ENCODE measurements at places on chromosomes 5 and 9.

- no peak for DNase-seq
Measured at GRCh38 chr9:105452185-105452584, 4.4 kb downstream of the FSD1L start.

DNA sequence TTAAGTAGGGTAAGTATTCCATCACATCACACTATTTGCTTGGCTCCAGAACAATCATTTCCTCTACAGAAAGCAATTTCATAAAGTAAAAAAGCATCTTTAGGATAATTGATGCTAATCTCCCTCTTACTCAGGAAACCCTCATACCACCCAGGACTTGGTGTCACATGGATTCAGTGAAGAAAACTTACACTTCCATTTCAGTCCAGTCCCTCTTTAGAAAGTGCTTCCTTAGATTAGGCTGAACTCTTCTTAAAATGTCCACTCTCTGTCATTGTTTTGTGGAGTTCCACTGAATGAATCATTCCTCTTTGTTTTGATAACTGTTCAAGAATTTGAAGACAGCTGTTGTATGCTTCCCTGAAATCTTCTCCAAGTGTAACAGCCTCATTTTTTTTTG, 144.0 kb upstream of the ZNF462 start:
- DNase-seq, result no peak

DNA sequence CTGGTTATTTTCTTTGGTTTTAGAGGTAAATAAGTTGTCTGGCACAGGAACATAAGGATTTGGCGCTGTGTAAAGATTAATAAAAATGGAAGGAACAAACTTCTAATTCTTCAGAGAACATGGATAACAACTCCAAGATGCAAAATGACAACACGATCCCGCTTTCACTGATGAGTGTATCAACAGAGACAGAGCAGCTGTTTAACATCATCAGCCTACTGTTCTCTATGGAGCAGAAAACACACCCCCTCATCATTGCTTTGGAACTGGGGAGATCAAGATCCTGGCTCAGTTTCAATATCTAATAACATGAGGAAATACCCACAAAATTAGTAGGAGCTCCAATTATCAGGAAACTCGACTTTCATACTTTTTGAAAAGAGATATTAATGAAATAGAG, 8.3 kb upstream of the GAS1 start:
- DNase-seq, result no peak

DNA sequence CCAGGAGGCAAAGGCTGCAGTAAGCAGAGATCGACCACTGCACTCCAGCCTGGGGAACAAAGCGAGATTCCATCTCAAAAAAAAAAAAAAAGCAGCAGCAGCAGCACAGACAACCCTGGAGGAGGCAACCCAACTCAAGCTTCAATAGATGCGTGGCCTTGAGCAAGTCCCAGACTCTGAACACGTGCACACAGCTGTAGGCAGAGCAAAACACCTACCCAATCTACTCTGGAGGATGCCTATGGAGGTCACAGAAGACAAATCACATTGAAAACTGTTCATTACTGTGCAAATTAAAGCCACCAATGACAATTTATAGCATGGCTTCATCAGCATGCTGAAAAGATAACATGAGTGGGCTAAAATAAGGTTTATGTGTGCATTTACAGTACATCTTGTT, 7.2 kb downstream of the TLE1 start:
- no peak for DNase-seq

DNA sequence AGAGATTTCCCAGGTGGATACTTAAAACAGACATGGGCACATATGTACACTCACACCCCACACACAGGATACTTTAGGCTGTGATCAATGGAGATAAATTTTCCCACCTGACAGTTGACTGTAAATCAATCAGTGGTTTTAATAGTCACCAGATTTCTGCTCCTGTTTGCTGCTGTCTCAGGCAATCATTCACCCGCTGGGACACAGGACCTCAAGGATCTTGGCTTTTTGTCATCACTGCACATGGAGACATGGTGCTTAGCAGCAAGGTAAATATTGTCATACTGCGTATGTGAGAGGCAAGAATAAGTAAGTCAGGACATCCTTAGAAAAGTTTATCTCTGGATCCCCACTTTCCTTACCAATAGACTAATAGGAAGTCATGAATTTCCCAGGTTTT, 60.8 kb upstream of the KLF9 start:
- DNase-seq, result no peak

- no peak for DNase-seq
Measured at GRCh38 chr5:31770998-31771397, 132.1 kb downstream of the PDZD2 start.

GRCh38 chr5:31559942-31560341, 27.8 kb downstream of the C5orf22 start:
- DNase-seq, result no peak

GRCh38 chr5:93221-93980, 1.4 kb downstream of the PLEKHG4B start:
- DNase-seq, result no peak

DNA sequence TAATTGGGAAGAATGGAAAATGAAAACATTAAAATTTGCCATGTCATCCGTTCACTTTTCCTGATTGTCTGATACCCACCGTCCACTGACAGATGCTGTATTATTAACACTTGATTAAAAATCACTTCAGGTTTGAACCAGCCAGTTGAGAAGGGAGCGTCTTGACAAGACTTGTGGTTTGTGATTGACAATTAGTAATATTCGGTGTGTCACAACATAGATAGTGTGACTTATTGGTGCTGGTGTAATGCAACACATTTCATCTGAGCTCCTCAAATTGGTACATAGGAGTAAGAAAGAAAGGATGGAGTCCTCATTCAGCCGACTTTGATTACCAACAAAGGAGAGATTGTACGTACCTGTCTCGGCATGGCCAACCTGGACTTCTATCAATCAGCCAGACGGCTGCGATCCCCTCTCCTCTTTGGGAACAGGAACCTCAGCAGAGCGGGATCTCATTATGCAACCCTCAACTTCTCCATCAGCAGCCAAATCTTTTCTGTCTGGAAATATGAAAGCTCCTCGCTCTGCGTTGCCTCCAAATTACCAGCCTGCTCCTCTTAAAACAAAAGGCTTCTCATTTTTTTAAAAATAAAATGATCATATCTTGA, 211.7 kb upstream of the MVB12B start:
- DNase-seq, result no peak
